ENCODE measurements at places on chromosomes 5 and 9. TPM values are rescaled to one million over a fixed set of nuclear protein-coding genes. Genes with fewer than 3 reads are reported as not detected.

DNA sequence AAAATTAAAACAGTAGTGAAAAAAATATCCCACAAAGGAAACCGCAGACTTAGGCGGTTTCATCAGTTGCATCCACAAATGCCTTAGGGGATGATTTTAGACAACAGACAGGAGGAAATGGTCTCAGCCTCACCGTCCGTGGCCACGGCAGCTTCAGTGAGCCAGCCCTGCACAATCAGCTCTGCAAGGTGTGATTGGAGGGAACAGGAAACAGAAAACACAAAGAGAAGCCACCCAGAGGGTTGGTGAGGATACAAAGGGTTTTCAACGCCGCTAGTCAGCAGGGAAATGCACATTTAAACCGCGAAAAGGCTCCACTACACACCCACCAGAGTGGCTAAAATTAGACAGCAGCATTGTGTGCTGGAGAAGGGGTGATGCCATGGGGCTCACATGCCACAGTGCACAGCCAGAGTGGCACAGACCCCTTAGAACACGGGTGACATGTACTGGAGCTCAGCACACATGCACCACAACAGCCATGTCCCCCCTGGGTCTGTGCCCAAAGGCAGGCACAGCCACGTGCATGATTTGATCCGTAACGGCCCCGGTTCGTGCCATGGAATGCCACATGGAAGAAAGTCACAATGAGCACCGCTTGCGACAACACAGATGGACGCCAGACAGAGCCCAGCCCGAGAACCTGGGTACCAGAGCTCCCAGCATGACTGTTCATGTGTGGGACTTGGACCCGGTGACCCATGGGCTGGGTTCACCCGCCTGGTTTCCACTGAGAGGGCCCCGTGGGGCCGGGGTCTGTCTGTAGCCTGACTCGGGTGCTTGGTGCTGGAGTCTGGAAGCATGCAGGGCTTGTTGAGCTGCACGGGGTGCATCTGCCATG, 18.3 kb upstream of the TERT start:
- DNase-seq, result no peak
- H3K27ac ChIP-seq, result no peak overlapping the region
- no peaks in the 10 kb centered on the region for H3K27me3 ChIP-seq
- H3K36me3 ChIP-seq, result peaks cover 11% of the 10 kb centered on the region

Gene OTP
- not detected for polyA plus RNA-seq

Gene BSPRY
- polyA plus RNA-seq, result 24.5 TPM

GRCh38 chr5:32017692-32018367, 156.3 kb downstream of the GOLPH3 start:
- H3K27me3 ChIP-seq, result no peaks in the 10 kb centered on the region
- no peak overlapping the region for H3K4me3 ChIP-seq
- DNase-seq, result peak; percentile 40
- H3K36me3 ChIP-seq, result no peaks in the 10 kb centered on the region
- peak overlapping the region; percentile 47 for H3K27ac ChIP-seq

Gene ORM2
- polyA plus RNA-seq, result not detected
